AG04450 (cell line): ENCODE measurements at places on chromosomes 12 and 14.

DNA sequence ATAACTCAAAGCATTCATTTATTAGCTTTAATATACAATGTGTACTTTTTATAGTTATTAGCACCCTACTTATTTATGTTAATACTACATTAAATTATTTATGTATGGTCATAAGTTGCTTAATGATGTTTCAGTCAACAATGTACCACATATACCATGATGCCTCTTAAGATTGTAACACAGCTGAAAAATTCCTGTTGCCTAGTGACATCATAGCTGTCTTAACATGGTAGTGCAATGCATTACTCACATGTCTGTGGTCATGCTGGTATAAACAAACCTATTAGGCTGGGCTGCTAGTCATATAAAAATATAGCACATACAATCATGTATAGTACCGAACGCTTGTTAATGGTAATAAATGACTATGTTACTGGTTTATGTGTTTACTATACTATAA, 120.4 kb downstream of the ANO6 start:
- peak; percentile 93 for DNase-seq

DNA sequence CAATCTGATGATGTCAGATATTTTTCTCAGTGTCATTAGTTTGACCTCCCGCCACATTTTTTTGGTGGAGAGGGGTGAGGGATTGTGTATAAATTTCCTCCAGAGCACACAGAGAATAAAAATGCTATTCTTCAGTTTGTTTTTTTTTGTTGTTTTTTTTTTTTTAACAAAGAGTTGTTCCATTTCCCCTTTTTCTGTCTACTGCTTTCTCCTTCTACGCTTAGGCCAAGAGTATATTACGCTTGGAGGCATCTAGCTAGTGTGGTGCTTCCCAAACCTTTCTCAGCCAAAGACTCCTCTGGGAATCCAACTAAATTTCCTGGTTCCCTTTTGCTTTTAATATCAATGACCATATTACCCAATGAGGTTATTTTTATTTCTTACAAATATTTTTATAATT, 465.6 kb downstream of the ZFP36L1 start:
- no peak for DNase-seq

- DNase-seq: no peak
Measured at GRCh38 chr12:43806737-43807072, 588 bp upstream of the TWF1 start.

DNA sequence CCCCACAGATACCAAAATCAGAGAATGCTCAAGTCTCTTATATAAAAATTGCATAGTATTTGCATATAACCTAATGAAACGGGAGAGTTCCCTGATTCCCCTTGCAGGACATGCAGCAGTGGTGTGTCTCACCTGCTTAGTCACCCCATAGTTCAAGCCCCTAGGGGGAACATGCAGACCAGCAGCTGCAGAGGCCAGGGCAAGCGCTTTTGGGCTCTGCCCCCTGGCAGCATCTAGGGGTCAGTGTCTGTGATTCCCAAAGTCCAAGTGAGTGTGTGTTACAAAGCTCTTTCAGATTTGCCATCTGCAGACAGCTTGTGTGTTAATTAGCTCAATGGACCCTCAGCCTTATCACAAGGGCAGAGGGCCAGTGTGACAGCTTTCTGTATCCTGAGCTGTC, 110.1 kb downstream of the DNAI7 start:
- no peak for DNase-seq

DNA sequence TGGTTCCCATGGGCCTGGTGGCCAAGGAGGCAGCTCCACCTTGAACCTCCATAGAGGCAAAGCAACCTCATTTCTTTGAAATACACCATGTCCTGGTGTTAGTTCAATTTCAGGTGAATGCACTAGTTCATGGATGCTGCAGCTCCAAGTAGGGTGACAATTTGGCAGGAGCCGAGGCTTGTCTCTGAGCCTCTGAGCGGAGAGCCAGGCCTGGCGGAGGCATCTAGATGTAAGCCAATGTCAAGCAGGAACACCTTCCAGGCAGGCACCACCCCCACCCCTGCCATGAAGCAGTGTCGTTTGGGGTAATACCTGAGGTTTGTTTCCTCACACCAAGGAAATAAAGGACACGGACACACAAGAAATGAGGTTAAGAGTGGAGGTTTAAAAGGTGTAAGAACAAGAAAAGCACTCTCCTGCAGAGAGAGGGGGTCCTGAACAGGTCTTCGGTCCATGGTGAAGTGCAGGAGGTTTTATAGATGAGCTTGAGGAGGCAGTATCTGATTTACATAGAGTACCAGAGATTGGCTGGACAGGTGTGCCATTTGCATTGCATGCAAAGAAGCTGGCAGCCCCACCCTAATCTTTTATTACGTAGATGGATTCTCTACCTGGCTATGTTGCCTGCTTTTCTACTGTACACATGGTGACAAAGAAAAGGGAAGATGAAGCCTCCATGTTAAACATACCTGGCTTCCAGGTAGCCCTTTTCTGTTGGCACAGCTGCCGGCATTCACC, 60.3 kb downstream of the RIN3 start:
- no peak for DNase-seq

GRCh38 chr12:75642226-75642625, 130.8 kb upstream of the KRR1 start:
- no peak for DNase-seq

DNA sequence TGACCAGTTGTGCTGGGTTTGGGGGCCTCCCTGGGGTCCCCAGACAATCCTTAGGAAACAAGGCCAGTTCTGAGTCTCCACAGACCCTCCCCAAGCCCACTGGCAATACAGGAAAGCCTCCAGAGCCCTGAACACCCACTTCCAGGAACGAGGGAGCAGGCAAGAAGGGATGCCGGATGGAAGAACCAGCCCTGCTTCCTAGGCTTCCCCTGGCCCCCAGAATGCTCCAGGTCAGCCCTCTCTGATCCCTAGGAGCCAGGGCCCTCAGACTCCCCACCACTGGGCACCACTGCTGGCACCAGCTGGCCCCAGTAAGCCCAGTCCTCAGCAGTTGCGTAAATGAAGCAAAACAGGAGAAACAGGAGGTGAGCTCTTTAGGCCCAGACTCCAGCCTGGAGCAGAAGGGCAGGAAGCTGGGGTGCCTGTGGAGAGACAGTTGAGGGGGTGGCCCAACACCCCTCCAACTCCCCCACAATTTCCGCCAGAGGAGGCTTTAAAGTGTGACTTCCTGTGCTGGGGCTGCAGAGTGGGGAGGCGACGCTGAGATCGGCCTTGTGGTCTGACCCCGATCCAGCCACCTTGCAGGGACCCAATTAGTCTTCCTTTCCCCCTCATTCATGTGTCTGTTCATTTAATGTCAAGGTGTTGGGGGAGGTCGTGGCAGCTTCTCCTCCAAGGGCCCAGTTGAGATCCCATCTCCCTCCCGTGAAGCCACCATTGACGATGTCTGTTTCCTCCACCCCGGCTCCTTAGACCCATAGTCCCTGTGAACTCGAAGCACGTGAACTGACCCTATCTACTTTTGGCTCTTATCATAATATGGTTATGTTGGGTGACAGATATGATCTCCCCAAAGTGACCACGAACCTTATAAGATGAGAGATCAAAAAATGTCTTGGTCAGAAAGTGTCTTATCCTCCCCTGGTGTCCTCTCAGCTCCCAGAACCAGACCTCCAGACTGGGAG, 4.7 kb downstream of the TNFRSF1A start:
- no peak for DNase-seq

DNA sequence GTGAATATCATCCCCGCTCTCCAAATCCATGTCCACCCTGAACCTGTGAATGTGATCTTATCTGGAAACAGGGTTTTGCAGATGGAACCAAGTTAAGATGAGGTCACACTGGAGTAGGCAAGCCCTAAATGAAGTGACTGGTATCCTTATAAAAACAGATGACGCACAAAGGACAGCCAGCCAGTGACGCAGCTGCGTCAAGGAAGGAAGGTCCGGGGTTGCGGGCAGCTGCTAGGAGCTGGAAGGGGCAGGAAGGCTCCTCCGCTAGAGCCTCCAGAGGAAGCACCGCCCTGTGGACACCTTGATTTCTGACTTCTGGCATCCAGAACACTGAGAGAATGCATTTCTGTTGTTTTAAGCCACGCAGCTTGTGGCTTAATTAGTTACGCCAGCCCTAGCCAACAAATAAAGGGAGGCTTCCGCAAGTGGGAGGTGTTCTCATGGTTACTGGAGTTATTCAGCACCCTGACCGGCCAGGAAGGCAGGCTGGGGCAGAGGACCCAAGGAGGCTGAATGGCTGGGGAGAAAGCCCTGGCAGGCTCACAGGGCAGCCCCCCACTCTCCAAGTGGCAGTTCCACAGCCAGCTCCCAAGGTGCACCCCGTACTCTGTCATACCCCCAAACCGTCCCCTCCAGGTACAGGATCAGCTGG, 127.6 kb upstream of the NCOR2 start:
- no peak for DNase-seq

- DNase-seq: no peak
Measured at GRCh38 chr14:91288876-91289275, 44.4 kb upstream of the GPR68 start.
